ENCODE measurements at places on chromosomes 6 and 20. TPM values are rescaled to one million over a fixed set of nuclear protein-coding genes. Genes with fewer than 3 reads are reported as not detected.

DLGAP4 gene
- total RNA-seq: 6.8 TPM

OPN5 gene
- not detected for total RNA-seq

SLC22A23 gene
- total RNA-seq: 2.6 TPM

ID4 gene
- 12.5 TPM for total RNA-seq

TNF gene
- total RNA-seq: not detected

ZC2HC1B gene
- total RNA-seq: not detected

SLC25A27 gene
- total RNA-seq: 8.9 TPM

BPI gene
- 1.0 TPM for total RNA-seq

C6orf58 gene
- total RNA-seq: not detected

GLO1 gene
- total RNA-seq: 95.0 TPM

SPAG4 gene
- 1.0 TPM for total RNA-seq

EPHA7 gene
- 8.4 TPM for total RNA-seq

CDH22 gene
- 0.52 TPM for total RNA-seq

MRAP2 gene
- 40.2 TPM for total RNA-seq

PARD6B gene
- total RNA-seq: 0.52 TPM

PTPRT gene
- 1.0 TPM for total RNA-seq

SLC35F1 gene
- 3.1 TPM for total RNA-seq

NNAT gene
- 133 TPM for total RNA-seq

CST2 gene
- not detected for total RNA-seq

CCN6 gene
- not detected for total RNA-seq

ZBTB2 gene
- total RNA-seq: 5.7 TPM

PPP1R3G gene
- total RNA-seq: 2.1 TPM

MEA1 gene
- 29.7 TPM for total RNA-seq

SAMHD1 gene
- 45.9 TPM for total RNA-seq

SRMS gene
- total RNA-seq: not detected

MEP1A gene
- total RNA-seq: not detected

EGFL8 gene
- 14.6 TPM for total RNA-seq

MTRF1L gene
- 6.3 TPM for total RNA-seq

FOXA2 gene
- not detected for total RNA-seq

THEMIS gene
- under 0.01 TPM for total RNA-seq

DEFB123 gene
- not detected for total RNA-seq

PROKR2 gene
- total RNA-seq: not detected

OR12D3 gene
- not detected for total RNA-seq

PRRT1 gene
- not detected for total RNA-seq

SLC16A10 gene
- total RNA-seq: 40.7 TPM

SRSF12 gene
- 2.6 TPM for total RNA-seq

OLIG3 gene
- not detected for total RNA-seq

ENPP5 gene
- total RNA-seq: 3.7 TPM

DZANK1 gene
- 1.0 TPM for total RNA-seq

PHACTR2 gene
- total RNA-seq: 38.1 TPM

PLEKHG1 gene
- 13.6 TPM for total RNA-seq

RIMS4 gene
- total RNA-seq: 3.1 TPM
